Occipital lobe (tissue), 3 donors: ENCODE measurements at places on chromosomes 6 and 20.

- peak; percentile 37 for DNase-seq
Measured at GRCh38 chr20:5788385-5788895, 38.2 kb downstream of the SHLD1 start.

- DNase-seq: no peak
Measured at GRCh38 chr20:60579941-60580515, 621.8 kb downstream of the CDH26 start.

DNA sequence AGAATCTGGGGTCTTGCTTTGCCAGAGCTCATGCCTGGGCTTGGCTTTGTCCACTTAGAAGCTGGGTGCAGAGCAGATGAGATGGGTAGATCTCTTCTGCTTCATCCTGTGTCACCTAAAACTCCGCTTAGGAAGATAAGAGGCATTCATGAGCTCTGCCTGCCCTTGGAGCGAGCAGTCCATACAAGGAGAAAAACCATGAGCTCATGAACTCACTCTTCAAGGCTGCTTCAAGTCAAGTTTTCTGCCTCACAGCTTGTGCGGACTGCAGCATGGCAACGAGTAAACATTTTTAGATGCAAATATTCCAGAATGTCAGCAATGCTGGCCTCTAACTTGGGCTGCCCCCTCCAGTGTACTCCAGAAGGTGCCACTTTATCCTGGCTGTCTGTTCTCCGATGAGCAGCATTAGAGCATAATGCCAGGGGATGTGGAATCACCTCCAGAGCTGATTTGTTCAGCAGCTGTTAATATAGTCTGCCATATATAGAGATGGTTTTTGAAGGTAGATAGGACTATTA is 10.7 kb upstream of the UQCC2 start:
- no peak for DNase-seq

DNA sequence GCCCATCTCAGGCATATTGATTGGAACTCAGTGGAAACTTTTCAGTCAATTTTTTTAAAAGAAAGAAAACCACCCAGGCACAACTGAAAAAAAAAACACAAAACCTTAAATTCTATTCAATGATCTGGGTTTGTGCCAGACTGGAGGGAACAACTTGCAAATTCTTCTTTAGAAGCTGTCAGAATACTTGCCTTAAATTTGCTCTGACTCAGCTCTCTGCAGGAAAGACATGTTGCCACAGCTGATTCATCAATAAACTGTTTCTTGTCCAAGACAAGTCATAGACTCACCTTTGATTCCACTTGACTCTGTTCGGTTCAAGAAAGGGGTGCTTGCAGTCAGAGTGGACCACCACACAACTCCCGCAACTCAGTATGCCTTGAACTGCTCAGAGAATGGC is 117.8 kb upstream of the F13A1 start:
- no peak for DNase-seq

DNA sequence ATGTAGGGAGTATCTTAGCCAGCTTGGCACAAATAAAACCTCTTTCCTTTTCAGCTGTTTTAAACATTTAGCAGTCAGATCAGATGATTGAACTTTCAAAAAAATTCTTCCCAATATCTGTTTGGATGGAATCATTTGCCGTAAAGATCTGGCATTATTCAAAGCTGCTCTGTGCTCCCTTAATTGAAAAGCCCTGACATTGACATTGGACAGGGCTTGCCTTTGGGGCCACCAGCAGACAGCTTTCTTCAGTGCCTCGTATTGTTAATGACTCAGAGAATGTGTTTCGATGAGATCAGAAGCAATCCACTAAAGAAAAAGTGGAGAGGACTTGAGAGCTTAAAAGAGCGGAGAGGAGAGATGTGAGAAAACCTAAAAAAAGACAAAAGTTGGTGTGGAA is 343.5 kb downstream of the NRN1 start:
- no peak for DNase-seq

- peak; percentile 25 for DNase-seq
Measured at GRCh38 chr6:18022398-18023231, 35.2 kb upstream of the KIF13A start.

DNA sequence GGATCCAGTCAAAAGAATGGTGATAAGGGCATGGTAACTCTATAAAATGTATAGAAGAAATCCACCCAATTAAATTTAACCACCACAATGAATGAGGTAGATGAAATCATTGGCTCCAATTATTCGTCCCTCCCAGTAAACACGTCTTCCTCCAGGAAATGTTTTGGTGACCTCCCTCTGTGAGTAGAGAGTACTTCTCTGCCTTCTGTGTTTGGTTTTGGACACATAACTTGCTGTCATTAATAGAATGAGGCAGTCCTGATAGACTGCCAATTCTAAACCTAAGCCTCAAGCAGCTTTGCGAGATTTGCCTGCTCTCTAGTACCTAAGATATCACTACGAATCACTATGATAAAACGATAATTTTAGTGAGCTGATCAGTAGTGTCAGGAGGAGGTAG is 632.8 kb downstream of the HDGFL1 start:
- no peak for DNase-seq

DNA sequence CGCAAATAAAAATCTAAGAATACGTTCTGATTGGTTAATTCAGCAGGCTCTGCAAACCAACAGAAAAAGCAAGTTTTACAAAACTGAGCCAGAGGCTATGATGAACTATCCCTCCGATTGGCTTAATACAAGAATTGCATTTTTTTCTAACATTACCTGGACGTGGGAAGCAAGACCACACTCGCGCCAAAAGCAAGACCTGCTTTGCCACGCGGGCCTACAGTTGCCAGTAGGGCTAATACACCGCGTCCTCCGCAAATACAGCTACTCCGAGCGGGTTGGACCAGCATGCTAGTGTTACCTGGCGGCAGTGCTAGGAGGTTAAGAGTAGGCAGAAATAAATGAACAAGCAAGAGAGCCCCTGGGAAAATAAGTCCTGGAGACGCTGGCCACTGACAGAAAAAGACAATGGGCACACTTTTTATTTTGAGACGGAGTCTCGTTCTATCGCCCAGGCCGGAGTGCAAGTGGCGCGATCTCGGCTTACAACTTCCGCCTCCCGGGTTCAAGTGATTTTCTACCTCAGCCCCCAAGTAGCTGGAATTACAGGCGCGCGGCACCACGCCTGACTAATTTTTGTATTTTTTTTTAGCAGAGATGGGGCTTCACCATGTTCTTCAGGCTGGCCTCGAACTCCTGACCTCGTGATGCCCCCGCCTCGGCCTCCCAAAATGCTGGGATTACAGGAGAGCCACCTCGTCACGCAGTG is 131.9 kb upstream of the BTN3A2 start:
- DNase-seq: no peak

DNA sequence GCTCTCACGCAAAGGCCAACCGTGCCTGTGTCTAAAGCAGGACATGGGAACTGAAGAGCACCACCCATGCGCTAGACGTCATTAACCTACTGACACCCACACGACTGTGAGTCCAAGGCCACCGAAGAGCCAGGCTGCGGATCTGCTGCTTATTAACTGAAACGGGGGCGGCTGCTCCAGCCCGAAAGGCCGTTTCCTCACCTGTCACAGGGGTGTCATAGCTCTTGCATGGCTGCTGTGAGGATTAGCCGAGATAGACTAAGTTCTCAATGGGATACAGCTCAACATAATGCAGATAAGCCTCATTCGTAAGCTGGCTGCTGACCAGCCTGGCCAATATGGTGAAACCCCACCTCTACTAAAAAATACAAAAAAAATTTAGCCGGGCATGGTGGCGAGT is 26.7 kb downstream of the OVOL2 start:
- no peak for DNase-seq

DNA sequence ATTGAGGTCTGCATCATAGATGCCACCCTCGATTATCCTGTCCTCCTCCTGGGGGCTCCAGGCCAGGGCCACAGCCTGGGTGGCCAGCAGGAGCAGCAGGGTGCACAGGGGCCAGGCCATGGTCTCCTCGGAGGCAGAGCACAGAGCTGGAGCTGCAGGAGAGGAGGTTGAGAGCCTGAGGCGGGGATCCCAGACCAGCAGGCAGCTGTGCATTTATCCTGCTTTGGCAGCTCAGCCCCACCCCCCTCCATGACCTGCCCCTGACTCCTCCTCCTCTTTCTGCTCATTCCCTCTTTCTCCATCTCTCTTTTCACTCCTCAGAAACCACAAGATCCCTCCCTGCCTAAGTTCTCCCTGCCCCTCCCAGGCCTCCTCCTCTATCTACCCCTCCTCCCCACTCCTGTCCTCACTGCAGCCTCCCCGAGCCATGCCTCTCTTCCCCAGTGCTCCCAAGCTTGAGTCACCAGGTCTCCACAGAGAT is at the start of gene CST2:
Gene CST2 (minus strand): TSS at position 189 of the 481 bp plus-strand sequence. CDS start 69 bp downstream, at position 120.
- no peak for DNase-seq

- no peak for DNase-seq
Measured at GRCh38 chr6:157456524-157456829, 75.5 kb downstream of the ZDHHC14 start.

DNA sequence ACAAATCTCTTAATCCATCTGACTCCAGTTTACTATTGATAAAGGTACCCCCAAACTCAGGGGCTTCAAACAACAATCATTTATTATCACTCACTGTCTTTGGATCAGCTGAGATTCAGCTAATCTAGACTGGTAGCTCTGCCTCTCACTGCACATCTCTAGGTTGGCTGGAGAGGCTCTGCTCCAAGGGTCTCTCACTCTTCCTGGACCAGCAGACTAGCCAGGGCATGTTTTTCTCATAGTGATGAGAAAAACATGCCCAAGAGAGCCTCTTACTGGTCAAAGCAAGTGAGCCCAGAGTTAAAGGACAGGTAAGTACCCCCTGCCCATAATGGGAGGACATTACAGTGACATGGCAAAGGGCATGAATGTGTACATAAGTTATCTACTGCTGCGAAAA is 115.1 kb upstream of the BEND3 start:
- DNase-seq: no peak

GRCh38 chr6:508006-508405 is 116.5 kb downstream of the IRF4 start:
- DNase-seq: no peak

- no peak for DNase-seq
Measured at GRCh38 chr6:4561773-4562400, 214.3 kb upstream of the CDYL start.

DNA sequence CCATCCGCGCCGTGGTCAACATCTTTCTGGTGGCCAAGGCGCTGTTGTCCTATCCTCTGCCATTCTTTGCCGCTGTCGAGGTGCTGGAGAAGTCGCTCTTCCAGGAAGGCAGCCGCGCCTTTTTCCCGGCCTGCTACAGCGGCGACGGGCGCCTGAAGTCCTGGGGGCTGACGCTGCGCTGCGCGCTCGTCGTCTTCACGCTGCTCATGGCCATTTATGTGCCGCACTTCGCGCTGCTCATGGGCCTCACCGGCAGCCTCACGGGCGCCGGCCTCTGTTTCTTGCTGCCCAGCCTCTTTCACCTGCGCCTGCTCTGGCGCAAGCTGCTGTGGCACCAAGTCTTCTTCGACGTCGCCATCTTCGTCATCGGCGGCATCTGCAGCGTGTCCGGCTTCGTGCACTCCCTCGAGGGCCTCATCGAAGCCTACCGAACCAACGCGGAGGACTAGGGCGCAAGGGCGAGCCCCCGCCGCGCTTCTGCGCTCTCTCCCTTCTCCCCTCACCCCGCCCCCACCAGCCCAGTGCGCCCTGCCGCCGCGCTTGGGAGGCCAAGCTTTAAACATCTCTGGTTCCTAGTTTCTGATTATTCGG is 4.0 kb downstream of the SLC32A1 start:
- DNase-seq: no peak

DNA sequence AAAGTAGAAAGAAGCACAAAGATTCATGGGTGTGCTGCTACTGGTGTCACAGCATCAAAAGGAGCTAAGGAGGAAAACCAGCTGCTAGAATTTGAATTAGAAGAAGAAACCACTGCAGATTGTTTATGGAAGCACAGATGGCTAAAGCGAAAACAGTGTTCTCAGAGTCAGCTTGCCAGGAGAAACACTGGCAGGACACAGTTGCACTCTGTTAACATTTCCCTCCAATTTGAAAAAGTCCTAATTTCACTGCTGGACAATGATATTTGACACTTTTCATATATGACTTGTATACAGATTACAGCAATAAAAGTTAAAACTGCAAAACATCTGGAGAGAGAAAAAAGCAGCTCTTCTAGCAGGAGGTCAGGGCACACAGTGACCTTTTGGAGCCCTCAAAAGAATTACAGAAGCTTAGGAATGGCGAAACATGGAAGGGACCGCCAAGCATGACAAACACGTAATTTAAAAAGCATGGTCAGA is 314.5 kb downstream of the COL12A1 start:
- no peak for DNase-seq

DNA sequence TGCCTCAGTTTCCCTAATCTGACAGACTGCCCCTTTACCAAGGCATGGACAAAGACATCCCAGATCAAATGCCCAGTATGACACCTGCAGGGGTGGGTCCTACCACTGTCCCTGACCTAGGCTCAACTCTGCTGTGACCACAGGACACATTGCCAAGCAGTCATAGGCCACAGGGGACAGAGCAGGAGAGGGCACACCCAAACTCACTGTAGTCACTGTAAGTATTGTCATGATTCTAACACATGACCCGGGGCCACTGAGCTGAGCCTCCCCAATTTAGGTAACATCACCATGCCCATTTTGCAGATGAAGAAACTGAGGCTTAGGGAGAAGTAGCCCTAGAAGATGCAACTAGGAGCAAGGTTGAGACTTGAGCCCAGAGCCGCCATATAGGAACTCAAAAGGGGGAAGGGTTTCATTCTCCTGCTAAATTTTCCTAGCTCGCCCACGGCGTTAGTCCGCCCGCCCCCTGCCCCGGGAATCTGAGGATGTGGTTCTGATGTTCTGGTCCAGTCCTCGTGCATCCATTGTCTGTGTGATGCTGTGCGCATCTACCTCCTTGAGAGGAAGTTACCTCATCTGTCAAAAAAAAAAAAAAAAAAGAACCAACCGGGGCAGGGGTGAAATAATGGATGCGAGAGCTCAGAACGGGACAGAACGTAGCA is 44.8 kb downstream of the PMEPA1 start:
- DNase-seq: no peak

GRCh38 chr6:150435832-150436231 is 67.0 kb downstream of the IYD start:
- DNase-seq: no peak

GRCh38 chr6:167146977-167147376 is 10.8 kb downstream of the GPR31 start:
- DNase-seq: no peak

- DNase-seq: no peak
Measured at GRCh38 chr6:110608151-110608550, 131.7 kb upstream of the SLC22A16 start.

DNA sequence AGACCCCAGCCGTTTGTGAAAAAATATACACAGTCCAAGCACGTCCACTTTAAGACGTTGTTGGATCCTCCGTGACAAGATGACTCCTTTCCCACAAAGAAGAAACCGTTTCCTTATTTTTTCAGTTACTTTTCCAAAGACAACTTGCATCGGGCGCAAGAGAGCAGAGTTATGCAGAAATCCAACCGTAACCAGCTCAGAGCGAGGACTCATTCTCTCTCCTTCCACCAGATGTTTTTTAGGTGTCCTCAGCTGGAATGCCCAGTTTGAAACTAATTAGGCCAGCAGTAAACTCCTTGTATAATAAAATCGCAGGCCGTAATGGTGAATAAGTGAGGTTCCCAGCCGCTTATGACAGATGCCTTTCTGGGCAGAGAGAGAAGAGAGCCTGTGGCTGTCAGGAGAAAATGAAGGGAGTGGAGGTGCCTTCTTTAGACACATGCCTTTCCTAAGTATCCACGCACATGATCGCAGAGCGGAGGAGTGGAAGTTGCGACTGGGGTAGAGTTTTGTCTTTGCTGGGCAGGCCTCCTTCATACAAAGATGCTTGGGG is 2.8 kb downstream of the EYA2 start:
- no peak for DNase-seq
